Bronchus fibroblast of lung (primary cell): ENCODE measurements at places on chromosomes 3 and 15. TPM values are rescaled to one million over a fixed set of nuclear protein-coding genes. Genes with fewer than 3 reads are reported as not detected.

RCN2 gene
- 48.6 and 62.2 TPM in 2 replicates for total RNA-seq

C2CD4A gene
- not detected in 2 replicates for total RNA-seq

RNU5B-1 gene
- total RNA-seq: not detected in 2 replicates

CHRD gene
- total RNA-seq: 0.17 and 0.30 TPM in 2 replicates

GP9 gene
- total RNA-seq: not detected in 2 replicates

RPP25 gene
- total RNA-seq: 5.6 and 6.1 TPM in 2 replicates

SV2B gene
- total RNA-seq: not detected in 2 replicates

CELSR3 gene
- 1.3 and 2.7 TPM in 2 replicates for total RNA-seq

GUCA1C gene
- total RNA-seq: not detected in 2 replicates

TMEM40 gene
- 0.34 TPM in 1 of 2 replicates, not detected in the other for total RNA-seq

ANKRD34C gene
- total RNA-seq: not detected in 2 replicates

LHFPL4 gene
- total RNA-seq: not detected in 2 replicates

LTF gene
- total RNA-seq: not detected in 2 replicates

UCN2 gene
- 1.7 and 1.9 TPM in 2 replicates for total RNA-seq

ACTC1 gene
- total RNA-seq: not detected in 2 replicates

TIGIT gene
- total RNA-seq: not detected in 2 replicates

ECE2 gene
- total RNA-seq: not detected in 2 replicates

CFAP100 gene
- total RNA-seq: not detected in 2 replicates

DET1 gene
- 6.6 and 7.1 TPM in 2 replicates for total RNA-seq

AHSG gene
- total RNA-seq: not detected in 2 replicates

SERPINI2 gene
- total RNA-seq: not detected in 2 replicates

CLDN18 gene
- not detected in 2 replicates for total RNA-seq

LPP gene
- 22.4 and 30.9 TPM in 2 replicates for total RNA-seq

CCR3 gene
- not detected in 2 replicates for total RNA-seq

RPL29 gene
- total RNA-seq: 2,426 and 2,542 TPM in 2 replicates

CKMT1A gene
- not detected in 2 replicates for total RNA-seq

CORO2B gene
- 14.0 and 14.3 TPM in 2 replicates for total RNA-seq

SLCO2A1 gene
- 2.7 and 3.0 TPM in 2 replicates for total RNA-seq

OR5K2 gene
- total RNA-seq: not detected in 2 replicates

DCLK3 gene
- total RNA-seq: not detected in 2 replicates

TGM5 gene
- not detected in 2 replicates for total RNA-seq

GPR160 gene
- total RNA-seq: 0.15 and 0.17 TPM in 2 replicates

COLQ gene
- 0.15 and 0.17 TPM in 2 replicates for total RNA-seq

TTC14 gene
- total RNA-seq: 9.2 and 17.2 TPM in 2 replicates

CX3CR1 gene
- total RNA-seq: 0.15 TPM in 1 of 2 replicates, not detected in the other
